AG08395 (cell line): ENCODE measurements at places on chromosomes 13 and 19.

- no peak for DNase-seq
These were observed 25.4 kb downstream of the RAB20 start for GRCh38 chr13:110536006-110536693.

GRCh38 chr13:34430294-34430693 lies 511.8 kb upstream of the NBEA start:
- DNase-seq = peak; percentile 15

- DNase-seq = no peak
These were observed 44.3 kb upstream of the ENOX1 start for GRCh38 chr13:43831088-43831487.

DNA sequence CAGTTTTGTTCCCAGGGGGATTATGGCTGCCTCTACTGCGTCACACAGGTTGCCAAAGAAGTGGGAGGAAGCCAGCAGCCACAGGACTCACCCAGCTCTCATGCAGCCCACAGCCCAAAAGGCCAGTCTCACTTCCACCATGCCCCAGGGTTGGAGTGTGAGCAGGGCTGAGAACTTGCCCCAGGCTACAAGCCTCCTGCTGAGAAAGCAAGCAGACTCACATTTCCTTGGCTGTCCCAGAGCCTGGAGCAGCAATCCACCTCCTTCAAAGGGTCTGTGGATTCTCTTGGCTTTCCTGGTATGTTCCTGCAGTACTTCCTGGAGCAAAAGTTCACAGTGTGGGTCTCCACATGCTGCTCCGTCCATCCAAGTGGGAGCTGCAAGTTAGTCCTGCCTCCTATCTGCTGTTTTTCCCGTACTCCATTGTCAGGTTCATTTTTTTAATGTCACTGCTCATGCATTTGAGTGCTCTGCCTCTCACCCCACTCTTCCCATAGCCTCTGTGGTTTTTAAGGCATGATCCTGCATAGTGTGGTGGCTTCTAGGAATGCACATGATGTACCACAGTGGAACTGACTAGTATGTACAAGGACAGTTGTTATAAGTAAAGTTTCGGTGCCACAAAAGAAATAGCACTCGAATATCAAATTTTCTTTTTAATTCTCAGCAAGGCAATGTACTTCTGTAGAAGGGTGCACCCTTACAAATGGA lies 56.2 kb upstream of the ARHGEF7 start:
- peak; percentile 20 for DNase-seq

- DNase-seq = peak; percentile 71
These were observed 127.0 kb downstream of the IER2 start for GRCh38 chr19:13277104-13277809.

- no peak for DNase-seq
These were observed 36.2 kb downstream of the METTL21C start for GRCh38 chr13:102658660-102659059.

DNA sequence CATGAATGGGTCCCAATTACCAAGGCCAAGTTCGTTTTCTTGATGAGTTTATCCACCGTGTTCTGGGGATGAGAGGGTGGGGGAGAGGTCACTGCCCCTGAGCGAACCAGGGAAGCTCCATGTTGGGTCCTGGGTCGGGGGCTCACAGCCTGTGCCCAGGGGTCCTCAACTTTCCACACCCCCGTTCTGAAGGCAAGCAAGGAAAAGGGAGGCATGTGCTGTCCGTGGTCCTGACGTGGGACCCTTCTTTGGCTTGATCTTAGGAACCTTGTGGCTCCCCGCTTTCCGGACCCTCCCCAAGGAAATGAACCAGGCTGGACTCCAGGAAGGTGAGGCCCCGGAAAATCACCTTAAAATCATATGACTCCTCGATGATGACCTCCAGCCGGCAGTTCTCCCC lies 18.2 kb upstream of the MEIS3 start:
- DNase-seq = no peak

- DNase-seq = no peak
These were observed 5.0 kb upstream of the SLC7A9 start for GRCh38 chr19:32874605-32875004.

- no peak for DNase-seq
These were observed 277.7 kb upstream of the ZNF507 start for GRCh38 chr19:32067685-32068084.

DNA sequence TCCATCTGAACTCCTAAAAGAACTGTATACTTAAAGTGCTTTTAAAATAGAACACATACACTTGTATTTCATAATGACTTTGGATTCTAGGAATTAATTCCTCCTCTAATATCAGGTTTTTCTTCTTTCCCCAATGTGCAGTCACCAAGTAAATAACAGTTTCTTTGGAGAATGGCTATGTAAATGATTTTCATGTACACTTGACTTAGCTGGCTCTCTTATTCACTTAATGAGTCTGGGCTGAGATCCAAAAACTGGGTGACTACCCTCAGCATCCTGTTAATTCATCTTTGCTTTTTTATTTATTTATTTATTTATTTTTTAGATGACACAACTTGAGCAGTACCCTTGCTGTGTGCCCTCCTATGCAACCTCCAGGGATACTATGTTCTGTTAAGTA lies 1003.7 kb downstream of the SLITRK1 start:
- DNase-seq = no peak

- peak; percentile 12 for DNase-seq
These were observed 463.8 kb downstream of the ITGBL1 start for GRCh38 chr13:101916108-101916774.

GRCh38 chr13:112703449-112704284 lies 13.8 kb downstream of the ATP11A start:
- DNase-seq = no peak

- peak; percentile 5 for DNase-seq
These were observed 103.7 kb upstream of the EDNRB start for GRCh38 chr13:78022164-78022877.

- no peak for DNase-seq
These were observed 62.5 kb downstream of the RAP2A start for GRCh38 chr13:97496511-97496910.

- DNase-seq = no peak
These were observed 1.1 kb upstream of the SHC2 start for GRCh38 chr19:461721-462551.

GRCh38 chr13:35818633-35819067 lies 312.5 kb downstream of the DCLK1 start:
- DNase-seq = peak; percentile 65

- DNase-seq = peak; percentile 92
These were observed 3.5 kb downstream of the RNF113B start for GRCh38 chr13:98173431-98174152.

- no peak for DNase-seq
These were observed 353.8 kb downstream of the DNAJC15 start for GRCh38 chr13:43377149-43377548.

DNA sequence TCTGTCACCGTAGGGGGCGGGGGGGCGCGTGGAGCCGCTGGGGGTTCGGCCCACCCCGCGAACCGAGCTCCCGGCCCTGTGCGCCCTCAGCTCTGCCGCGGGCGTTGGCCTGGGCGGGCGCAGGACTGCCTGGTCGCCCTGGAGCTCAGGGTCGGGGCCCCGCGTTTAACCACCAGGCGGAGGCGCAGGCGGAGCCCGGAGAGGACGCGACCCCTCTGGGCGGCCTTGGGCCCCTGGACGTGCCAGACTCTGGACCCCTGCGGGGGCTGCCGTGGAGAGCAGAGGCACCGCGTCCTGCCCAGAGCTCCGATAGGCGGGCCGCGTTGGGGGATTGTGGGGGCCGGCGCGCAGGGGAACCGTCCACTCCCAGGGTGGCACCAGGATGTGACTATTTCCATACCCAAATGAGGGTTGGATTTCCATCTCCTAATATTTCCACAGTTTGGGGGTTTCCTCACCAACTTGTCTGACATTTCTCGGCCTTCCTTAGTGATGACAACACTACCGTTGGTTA lies 13.0 kb upstream of the USP29 start:
- DNase-seq = no peak

GRCh38 chr13:100721885-100722512 lies 47.4 kb upstream of the TMTC4 start:
- peak; percentile 65 for DNase-seq

DNA sequence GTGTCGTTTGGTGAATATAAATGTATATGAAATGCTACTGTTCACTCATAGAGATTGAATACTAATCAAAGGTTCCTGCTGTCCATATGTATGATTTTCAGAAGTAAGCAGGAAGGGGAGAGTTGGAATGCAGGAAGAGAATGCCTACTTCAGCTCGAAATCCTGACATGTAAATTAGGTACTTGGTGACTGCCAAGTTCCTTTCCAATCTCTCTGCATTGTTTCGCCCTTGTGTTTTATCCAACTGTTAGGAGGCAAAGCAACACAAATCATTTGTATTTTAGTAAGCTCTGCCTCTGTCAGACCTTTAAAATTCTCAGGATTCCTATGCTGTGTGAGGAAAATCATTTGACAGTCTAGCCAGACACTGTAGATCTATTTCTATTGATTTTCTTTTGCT lies 9.0 kb downstream of the STARD13 start:
- no peak for DNase-seq

DNA sequence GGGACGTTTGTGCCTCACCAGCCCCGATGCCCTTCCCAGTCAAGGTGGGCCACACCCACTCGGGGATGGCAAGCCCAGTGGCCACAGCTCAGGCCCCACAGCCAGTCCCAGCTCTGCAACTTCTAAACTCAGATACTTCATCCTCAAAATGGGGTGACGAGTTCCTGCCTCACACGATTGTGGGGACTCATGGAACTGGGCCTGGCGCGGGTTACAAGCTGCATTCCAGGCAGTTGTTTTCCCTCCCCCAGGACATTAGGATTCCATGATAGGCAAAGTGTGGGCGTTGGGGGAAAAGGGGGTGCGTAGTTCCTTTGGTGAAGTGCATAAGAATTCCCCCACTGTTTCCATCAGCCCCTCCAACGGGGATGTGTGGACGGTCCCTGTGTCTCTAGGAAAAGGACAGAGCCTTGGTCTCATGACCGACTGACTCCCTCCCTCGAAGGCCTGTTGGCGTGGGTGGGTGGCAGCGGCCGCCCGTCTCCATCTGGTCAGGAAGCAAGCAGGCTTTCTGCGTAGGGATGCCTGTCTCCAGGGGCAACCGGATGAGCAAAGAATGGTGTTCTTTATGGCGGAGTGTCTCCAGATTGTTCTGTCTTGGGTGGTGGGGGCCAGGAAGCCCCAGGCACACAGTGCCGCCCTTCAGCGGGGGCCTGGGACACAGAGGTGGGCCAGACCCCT lies 21.1 kb upstream of the NPAS1 start:
- DNase-seq = no peak

DNA sequence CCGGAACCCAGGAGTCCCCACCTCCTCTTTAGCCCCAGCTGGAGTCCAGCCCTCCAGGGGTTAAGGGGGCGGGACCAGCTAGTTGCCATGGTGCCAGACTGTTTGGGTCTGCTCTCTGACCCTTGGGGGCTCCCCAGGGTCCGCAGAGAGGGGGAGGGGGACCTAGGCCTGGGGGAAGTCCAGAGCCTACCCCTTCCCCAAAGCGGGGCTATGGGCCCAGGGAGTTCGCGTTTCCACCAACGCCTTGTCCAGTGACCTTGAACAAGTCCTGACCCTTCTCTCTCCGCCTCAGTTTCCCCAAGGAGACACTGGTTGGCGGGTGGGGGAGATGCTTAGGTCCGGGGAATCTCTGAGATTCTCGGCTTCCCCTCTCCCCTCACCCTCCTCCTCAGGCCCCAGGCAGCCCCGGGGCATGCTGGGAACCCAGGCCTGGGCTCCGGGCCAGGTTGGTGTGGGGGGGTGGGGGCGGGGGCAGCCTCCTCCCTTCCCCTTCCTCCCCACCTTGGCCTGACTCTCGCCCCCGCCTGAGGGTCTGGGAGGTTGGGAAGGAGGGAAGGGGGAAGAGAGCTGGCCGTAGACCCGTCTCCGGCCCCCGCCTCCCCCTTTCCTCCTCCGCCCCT lies 2.6 kb upstream of the SPACA6 start:
- DNase-seq = peak; percentile 73

GRCh38 chr13:40629678-40630384 lies 36.6 kb downstream of the FOXO1 start:
- DNase-seq = no peak

GRCh38 chr19:5099701-5100221 lies 130.8 kb downstream of the KDM4B start:
- DNase-seq = no peak

DNA sequence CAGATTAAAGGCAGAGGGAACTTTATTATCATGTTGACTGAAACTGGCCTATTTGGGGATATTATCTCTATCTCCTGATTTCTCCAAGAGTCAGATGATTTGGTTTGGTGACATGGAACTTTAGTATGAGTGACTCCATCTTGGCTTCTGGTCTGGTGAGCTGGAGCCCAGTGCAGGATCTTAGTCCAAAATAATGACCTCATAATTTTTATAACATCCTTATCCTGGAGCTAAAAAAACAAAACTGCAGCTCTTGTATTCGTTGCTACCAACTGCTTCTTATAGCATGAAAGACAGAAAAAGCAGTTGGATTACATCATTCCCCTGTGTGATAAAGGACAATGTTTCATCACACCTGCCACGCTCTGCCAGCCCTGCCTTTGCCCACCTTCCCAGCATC lies 39.3 kb upstream of the RNF17 start:
- no peak for DNase-seq
